ENCODE measurements at places on chromosomes 6 and 20.

DNA sequence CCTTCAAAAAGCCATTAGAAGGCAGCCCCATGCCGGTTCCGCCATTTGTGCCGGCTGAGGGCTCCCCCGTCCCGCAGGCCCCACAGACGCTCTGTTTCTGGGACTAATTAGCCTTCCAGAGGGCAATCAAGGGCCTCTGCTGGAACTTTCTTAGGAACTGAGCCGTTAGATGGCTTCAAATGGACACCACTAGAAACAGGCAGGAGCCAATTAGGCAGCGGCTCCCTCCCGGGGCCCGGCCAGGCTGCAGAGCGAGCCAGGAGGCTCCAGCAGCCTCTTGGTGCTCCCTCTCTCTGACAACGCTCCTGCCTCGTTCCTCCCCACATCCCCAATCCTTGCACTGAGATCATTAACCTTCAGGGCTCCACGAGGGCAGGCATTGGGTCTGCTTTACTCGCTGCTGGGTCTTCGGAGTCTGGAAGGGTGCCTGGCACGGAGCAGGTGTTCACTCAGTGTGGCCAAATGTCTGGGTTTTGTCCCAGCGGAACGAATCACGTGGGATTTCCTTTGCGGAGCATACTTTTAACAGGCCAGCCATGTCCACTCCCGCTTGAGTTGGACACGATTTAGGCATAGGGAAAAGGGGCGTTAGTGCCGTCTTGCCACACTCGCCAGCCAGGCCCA lies 98.3 kb downstream of the TMEM242 start:
- H3K4me3 ChIP-seq = no peak overlapping the region
- H3K4me1 ChIP-seq = peaks cover 36% of the 10 kb centered on the region
- no peak for DNase-seq
- no peak overlapping the region for H3K27ac ChIP-seq
- peaks cover 28% of the 10 kb centered on the region for H3K27me3 ChIP-seq

DNA sequence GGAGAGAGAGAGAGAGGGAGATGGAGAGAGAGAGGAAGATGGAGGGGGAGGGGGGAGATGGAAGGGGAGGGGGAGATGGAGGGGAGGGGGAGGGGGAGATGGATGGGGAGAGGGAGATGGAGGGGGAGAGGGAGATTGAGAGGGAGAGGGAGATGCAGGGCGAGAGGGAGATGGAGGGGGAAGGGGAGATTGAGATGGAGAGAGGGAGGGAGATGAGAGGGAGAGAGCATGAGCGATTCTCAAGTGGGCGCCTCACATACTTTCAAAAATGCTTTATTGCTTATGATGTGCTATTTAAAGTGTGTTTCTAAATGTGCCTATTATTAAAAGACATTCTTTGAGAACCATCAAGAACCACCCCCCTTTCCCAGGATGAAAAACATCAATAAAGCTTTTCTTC lies 43.7 kb upstream of the DACT2 start:
- no peak overlapping the region for H3K4me3 ChIP-seq
- peaks cover 26% of the 10 kb centered on the region for H3K27me3 ChIP-seq
- H3K4me1 ChIP-seq = no peaks in the 10 kb centered on the region
- H3K36me3 ChIP-seq = no peaks in the 10 kb centered on the region
- no peak for DNase-seq

DNA sequence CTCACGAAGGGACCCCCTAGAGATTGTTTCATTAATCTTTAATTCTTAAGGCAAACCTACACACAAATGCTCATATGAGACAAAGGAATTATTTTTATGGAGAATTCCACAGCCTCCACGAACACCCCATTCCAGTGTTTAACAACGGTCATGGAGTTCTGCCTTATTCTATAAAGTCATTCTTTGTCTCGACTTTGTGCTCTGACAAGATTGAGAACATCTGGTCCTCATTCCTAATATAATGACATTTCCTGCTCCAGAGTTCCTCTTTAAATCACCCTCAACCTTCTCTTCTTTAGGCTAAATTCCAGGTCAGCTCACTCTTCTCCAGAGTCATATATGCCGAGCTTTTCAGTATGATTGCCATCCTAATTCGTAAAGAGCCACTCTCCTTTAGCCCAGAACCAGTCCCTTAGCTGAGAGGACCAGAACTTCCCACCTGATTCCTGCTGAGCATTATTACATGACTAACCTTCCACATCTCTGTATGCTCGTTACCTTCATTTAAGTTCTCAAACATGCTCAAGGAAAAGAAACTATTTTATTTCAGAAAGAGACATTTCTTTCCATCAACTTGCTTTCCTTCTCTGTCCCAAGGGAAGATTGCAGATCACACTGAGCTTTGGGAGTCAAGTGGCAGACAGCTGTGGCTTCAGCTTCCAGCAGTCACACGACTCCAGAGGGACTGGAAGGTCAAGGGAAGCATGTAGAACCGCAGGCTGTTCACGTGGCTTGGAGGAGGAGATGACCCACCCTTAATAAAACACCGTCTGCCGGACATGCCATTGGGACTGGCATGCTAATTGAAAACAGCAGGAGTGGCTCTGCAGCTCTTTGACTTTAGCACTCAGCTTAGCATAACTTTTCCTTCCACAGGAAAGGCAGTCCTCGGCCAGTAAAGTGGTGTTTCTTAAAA lies 467.1 kb upstream of the HSF2 start:
- no peaks in the 10 kb centered on the region for H3K4me1 ChIP-seq
- no peak for DNase-seq
- H3K36me3 ChIP-seq = no peaks in the 10 kb centered on the region
- no peak overlapping the region for H3K27ac ChIP-seq

GRCh38 chr6:26493258-26493657 lies 6.8 kb upstream of the BTN1A1 start:
- H3K4me3 ChIP-seq = no peak overlapping the region
- no peak for DNase-seq
- no peaks in the 10 kb centered on the region for H3K36me3 ChIP-seq
- peaks cover 15% of the 10 kb centered on the region for H3K27me3 ChIP-seq
- no peak overlapping the region for H3K27ac ChIP-seq

GRCh38 chr20:37301558-37301957 lies 12.1 kb downstream of the MANBAL start:
- peaks cover 18% of the 10 kb centered on the region for H3K36me3 ChIP-seq
- peak overlapping the region; percentile 44 for H3K27ac ChIP-seq
- DNase-seq = no peak

- H3K4me3 ChIP-seq = no peak overlapping the region
- no peaks in the 10 kb centered on the region for H3K27me3 ChIP-seq
- DNase-seq = no peak
Measured at GRCh38 chr20:38520261-38520660, 47.6 kb downstream of the RALGAPB start.

DNA sequence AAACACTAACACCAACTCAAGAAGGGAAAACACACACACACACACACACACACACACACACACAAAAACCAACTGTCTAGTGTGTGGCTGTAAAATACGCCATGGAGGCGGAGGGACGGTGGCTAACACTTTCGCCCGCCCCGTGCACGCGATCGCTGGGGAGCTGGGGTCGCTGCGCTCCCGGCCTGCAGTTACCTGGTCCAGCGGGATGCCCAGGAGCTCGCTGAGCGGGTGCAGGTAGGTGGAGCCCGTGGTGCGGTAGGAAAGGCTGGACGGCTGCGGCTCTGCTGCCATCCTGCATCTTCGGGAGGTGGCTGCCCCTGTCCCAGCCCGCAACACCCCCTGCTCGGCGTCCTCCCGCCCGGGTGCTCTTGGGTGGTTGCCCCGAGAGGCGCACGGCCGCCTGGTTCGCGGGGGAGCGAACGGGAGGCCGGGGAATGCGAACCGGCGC lies 303 bp downstream of the MBOAT1 start:
- H3K27ac ChIP-seq = peak overlapping the region; percentile 94
- DNase-seq = no peak
- H3K4me3 ChIP-seq = peak overlapping the region; percentile 90
- H3K36me3 ChIP-seq = peaks cover 5% of the 10 kb centered on the region
- no peaks in the 10 kb centered on the region for H3K27me3 ChIP-seq

- H3K36me3 ChIP-seq = no peaks in the 10 kb centered on the region
- H3K27me3 ChIP-seq = peaks cover 6% of the 10 kb centered on the region
- peaks cover 9% of the 10 kb centered on the region for H3K4me1 ChIP-seq
- no peak for DNase-seq
- no peak overlapping the region for H3K27ac ChIP-seq
Measured at GRCh38 chr6:21437581-21437980, 156.0 kb upstream of the SOX4 start.

DNA sequence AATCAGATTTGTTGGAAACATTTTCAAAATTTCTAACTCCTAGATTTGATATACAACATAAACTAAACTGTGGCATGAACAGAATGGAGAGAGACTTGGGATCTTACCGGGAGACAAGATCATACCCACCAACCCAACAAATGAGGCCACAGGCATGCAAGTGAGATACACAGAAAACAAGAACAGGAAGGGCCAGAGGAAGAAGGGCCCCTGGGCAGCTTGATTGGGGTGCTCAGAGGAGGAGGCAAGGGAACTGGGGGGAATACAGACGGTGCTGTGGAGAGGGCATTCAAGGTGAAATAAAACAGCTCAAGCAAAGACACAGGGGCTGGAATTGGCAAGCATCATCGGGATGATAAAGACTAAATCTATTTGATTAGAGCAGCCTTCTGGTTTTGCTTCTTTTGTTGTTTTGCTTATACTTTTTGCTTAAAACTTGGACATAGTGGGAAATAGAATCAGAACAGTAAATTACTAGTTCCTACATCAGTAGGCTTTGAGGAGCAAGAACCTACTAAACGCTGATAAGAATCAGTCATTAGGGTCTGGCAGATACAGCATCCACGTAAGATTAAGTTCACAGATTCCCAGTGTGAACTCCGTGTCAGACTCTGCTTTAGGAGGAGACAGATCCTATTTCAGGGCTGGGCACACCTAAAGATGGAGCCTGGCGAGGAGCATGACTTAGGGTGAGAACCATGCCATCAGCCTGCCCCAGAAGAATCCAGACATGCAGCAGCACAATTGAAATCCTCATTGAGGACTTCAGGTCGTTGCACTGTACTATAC lies 3.5 kb upstream of the RAMACL start:
- no peak for DNase-seq
- H3K4me3 ChIP-seq = no peak overlapping the region
- H3K4me1 ChIP-seq = no peaks in the 10 kb centered on the region
- no peaks in the 10 kb centered on the region for H3K36me3 ChIP-seq
- H3K27ac ChIP-seq = no peak overlapping the region
- H3K27me3 ChIP-seq = peaks cover 7% of the 10 kb centered on the region

DNA sequence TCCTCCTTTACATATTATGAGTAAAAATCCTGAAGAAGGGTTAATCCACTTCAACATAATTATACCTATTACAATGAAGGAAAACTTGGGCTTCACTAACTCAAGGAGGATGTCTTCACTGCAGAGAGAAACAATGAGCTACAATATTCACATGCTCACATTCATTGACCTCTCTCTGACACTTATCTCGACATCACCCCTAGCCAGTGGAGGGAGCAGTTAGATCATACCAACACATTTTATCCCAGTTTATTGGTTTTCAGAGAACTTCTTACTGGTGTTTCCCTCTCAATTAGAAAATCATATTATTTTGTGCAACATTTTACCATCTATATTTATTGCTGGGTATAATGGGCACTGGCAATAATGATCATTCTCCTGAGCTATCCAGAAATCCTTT lies 646.5 kb downstream of the TENT5A start:
- no peaks in the 10 kb centered on the region for H3K27me3 ChIP-seq
- no peak overlapping the region for H3K4me3 ChIP-seq
- no peak overlapping the region for H3K27ac ChIP-seq
- DNase-seq = no peak
- H3K36me3 ChIP-seq = no peaks in the 10 kb centered on the region
- no peaks in the 10 kb centered on the region for H3K4me1 ChIP-seq

DNA sequence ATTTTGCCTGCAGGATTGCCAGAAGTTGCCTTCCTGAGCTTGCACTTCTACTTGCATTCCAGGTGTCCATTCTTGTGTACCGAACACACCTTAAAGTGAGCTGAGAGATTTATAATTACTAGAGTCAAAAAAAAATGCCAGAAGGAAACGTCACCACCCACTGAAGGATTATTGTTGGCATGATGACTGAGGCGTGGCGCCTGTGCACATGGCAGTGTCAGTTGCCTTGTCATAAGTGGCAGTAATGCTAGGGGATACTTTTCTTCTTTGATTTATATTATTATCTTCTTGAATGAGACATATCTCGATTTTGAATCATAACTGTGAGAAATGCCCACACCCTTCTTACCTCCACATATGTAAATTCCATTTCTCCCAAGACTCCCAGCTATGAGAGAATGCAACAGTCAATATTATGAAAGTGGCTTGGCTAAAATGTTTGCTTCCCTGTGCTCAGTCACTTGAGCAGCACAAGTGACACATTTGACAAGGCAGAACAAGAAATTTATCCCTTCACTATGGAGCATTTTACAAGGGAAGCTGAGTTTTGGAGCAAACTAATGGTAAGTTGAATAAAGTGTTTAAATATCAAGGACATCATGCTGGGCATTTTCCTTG lies 149.5 kb upstream of the SASH1 start:
- no peak overlapping the region for H3K27ac ChIP-seq
- no peak overlapping the region for H3K4me3 ChIP-seq
- no peak for DNase-seq
- no peaks in the 10 kb centered on the region for H3K4me1 ChIP-seq
- H3K36me3 ChIP-seq = no peaks in the 10 kb centered on the region

DNA sequence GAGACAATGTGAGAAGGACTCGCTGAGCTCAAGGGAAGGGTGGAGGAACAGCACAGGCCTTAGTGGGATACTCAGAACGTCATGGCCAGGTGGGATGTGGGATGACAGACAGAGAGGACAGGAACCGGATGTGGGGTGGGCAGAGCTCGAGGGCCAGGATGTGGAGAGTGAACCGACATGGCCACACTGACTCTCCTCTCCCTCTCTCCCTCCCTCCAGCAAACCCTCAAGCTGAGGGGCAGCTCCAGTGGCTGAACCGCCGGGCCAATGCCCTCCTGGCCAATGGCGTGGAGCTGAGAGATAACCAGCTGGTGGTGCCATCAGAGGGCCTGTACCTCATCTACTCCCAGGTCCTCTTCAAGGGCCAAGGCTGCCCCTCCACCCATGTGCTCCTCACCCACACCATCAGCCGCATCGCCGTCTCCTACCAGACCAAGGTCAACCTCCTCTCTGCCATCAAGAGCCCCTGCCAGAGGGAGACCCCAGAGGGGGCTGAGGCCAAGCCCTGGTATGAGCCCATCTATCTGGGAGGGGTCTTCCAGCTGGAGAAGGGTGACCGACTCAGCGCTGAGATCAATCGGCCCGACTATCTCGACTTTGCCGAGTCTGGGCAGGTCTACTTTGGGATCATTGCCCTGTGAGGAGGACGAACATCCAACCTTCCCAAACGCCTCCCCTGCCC lies 1.7 kb downstream of the TNF start:
- peaks cover 77% of the 10 kb centered on the region for H3K36me3 ChIP-seq
- H3K4me1 ChIP-seq = peaks cover 78% of the 10 kb centered on the region
- H3K4me3 ChIP-seq = peak overlapping the region; percentile 99
- no peaks in the 10 kb centered on the region for H3K27me3 ChIP-seq

Data from effector memory CD8-positive, alpha-beta T cell (primary cell).